ENCODE measurements at places on chromosomes 3 and 15.

GRCh38 chr3:168975576-168975975 is 687.9 kb downstream of the MECOM start:
- DNase-seq, result no peak

DNA sequence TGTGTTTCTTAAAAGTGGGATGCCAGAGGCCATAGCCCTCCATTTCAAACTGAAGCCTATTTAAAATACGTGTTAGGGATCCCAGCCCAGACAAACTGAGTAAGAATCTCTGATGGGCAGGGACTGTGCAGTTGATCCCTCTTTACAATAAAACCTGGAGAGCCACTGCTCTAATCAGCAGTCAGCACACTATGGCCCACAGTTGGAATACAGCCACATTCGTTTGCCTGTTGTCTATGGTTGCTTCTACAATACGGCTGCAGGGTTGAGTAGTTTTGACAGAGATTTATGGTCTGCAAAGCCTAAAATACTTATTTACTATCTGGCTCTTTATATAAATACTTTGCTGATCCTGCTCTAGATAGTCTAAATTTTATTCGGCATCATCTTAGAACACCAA is 32.4 kb downstream of the TJP1 start:
- DNase-seq, result no peak

DNA sequence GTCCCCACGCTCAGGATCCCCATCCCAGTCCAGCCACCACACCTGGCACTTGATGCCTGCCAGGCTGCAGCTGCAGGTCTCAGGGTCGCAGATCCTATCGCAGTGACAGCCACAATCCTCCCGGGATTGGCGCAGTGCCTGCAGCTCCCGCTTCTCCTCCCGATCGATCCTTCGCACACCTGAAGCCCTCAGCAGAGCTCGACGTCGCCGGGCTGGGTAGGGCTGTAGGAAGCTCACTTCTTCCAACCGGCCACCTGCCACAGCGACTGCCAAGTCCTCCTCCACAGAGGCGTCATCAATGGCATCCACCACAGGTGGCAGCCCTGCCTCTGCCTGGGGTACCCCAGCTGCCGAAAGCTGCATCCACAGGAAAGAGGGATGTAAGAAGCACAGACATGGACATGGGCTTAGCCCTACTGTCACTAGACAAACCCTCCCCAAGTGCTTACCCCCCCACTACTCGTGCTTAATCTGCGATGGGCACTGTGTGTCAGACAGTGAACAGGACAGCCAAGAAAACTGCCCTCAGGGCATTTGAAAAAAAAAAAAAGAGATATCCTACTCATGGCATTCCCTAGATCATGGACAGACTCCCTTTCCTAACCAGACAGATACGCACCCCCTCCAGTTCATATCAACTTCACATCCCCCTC is 9.2 kb downstream of the CSRNP1 start:
- DNase-seq, result no peak

GRCh38 chr3:100879195-100879810 is 113.9 kb downstream of the ABI3BP start:
- no peak for DNase-seq

DNA sequence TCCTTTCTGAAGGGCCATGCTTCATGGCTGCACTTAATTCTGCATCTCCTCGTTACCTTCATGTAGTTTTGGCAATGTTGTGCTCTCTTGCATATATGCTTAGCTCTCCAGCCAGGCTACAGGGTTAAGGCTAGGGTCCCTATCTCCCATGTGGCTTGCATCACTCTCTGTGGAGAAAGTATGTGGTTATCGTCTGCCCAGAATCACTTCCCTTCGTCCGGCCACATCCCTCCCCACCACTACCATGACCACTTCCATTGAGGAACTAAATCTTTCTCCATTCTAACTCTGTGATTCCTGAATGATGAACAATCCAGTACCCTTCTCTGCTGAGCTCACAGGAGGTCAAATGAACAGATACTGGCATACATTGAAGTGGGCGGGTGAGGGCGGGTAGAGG is 34.0 kb downstream of the WWTR1 start:
- no peak for DNase-seq

GRCh38 chr3:20325563-20325962 is 139.6 kb upstream of the SGO1 start:
- no peak for DNase-seq

DNA sequence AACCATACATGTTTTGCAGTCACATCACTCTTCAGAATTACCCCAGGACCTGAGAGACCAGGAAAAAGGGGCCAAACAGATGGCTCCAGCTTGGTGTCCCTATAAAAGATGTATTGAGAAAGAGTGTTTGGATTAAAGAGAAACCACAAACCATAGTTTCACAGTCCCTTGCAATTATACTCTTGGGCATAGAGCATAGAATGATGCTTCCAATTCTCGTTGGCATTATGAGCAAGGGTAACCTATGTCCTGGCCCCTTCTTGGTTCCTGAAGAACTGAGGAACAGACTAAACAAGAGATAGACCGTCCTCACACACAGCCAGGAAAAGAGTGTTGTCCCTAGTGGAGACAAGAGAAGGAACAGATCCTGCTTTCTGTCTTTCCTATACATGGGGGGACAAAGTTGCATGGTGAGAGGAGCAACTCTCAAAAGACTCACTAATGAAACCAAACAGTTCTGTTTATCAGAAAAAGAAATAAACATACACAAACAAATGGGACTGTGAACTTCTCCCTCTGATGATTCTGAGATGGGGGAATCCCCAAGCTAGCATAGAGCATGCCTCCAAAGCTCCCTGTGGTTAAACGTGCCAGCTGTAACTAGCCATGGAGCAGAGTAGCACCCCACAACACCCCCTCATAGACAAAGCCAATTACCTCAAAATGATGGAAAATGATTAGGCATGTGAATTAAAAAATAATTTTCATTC is 908.6 kb downstream of the NTRK3 start:
- no peak for DNase-seq

DNA sequence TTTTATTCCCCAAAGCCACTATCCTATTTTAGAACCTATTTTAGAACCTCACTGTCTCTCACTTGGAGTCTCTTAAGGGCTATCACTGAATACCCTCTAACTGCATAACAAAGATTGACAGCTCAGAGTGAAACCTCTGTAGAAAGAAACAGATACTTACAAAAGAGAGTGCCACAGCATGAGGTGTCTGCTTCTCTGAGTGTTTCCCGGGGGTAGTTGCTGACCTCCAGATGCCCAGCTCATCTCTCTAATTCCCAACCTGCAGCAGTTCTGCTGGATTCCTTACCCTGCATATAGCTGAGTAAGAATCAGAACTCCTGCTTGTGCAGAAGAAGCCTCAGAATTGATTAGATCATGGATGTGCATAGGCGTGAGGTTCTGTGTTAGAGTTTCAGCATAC is 34.5 kb downstream of the P3H2 start:
- no peak for DNase-seq

GRCh38 chr3:124834723-124835718 is 52.1 kb downstream of the ITGB5 start:
- DNase-seq, result no peak

DNA sequence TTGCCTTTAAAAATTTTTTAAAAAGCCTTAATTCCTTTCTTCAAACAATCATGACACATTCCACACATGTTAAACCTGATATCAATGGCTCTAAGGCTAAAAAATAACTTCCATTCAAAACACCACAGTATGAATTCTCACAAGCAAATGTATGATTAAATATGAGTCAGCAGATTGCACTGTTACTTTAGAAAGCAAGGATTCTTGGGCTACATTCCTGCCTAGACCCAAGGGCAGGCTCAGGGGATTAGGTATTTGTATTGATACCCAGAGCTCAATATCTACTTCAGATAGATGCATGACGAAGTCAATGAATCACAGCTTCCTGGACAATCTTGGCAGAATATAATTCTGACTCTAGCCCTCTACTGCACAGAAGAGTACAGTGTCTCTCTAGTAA is 65.7 kb downstream of the RARB start:
- no peak for DNase-seq

GRCh38 chr3:105958237-105959000 is 89.6 kb upstream of the CBLB start:
- no peak for DNase-seq

DNA sequence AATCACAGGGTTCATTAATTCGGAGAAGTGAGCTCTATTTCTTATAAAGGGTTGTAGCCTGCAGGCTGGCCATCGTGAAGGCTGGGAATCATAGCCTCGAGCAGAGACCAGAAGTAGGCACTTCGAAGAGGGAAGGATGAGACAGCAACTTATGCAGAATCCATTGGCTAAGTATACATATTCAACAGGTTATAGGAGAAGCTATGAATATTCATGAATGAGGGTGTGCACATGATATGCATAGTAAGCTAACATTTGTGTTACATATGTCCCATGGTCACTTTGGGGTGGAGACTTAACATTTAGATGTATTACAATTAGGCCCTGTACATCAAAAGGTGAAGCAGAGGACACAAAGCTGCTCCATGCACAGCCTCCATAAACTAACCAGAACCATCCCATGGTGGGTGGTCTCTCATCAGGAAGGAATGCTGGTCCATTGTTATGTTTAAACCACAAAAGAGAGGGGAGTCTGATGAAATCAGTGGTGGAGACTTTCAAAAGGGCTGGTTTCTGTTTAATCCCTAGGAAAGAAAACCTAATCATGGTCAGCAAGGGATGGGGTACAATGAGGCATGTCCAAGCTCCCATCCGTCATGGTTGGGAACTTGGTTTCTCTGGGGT is 80.8 kb upstream of the FHIT start:
- DNase-seq, result no peak

DNA sequence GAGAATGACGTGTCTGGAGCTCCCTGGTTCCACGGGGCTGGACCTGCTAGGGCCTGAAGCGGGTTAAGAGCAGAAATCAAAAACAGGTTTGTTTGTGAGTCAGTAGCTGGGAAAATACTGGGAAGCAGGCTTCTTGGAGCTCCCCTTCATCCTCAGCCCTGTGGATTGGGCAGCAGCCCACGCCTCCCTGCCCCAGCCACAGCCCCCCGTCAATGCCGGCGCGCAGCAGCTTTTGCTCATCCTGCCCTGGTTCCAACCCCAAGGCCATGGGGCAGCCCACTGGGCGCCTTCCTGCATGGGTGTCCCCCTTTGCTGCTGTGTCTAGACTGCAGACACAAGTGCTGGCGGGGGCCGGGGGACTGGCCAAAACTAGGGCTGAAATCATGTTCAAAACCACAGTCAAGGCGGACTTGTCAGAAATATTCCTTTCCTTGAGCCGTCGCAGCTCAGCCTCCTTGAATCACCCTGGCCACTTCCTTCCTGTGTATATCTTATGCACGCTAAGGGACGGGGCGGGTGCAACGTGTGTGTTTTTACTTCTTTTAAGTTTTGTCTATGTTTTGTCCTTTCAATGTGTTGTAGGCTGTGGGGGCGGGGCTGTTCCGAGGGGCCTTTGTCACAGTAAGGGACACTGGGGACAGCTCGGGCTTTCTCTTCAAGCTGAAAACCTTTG is 108.1 kb downstream of the KLF13 start:
- no peak for DNase-seq

GRCh38 chr3:115927197-115927596 is 303.9 kb downstream of the GAP43 start:
- no peak for DNase-seq

DNA sequence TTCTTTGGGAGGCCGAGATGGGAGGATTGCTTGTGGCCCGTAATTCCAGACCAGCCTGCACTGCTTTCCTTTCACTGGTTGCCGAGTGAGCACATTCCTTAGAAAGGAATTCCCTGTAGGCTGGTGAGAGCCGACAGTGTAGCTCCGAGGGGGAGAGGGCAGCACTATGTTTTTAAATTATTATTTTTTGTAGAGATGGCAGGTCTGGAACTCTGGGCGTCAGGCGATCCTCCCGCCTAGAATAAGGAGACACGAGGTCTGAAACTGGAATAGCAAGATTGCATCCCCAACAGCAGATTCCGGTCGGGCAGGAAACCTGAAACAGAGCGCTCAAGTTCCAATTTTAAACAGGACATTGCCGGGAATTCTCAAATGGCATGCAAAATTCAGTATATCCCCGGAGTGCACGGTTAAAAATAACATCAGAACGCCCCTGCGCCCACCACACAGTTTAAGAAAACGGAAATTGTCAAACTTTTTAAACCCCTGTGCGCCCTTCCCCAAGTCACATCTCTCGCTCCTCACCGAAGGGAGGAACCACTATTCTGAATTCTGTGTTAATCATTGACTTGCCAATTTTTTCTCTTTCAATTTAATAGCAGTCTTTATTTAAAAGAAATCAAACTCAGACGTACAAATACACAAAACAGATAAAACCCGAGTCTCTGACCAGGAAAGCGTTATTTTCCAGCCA is 643 bp upstream of the RNU5B-1 start:
- DNase-seq, result no peak

DNA sequence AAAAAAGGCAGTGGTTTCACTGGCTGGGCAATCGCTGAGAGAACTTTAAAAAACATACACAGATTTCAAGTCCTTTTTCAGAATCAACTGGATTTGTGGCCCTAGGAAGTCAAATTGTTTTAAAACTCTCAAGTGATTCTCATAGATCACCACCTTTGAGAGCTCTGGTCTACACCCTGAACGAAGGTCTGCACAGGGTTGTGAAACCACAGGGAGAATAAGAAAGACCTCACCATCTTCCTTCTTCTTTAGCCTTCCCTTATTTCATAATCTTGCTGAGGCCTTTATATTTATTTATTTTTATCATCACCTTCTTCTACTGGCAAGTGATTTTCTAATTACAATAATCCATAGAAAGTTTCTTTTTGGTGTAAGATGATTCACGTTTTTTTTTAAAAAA is 58.1 kb downstream of the FOXP1 start:
- DNase-seq, result no peak

DNA sequence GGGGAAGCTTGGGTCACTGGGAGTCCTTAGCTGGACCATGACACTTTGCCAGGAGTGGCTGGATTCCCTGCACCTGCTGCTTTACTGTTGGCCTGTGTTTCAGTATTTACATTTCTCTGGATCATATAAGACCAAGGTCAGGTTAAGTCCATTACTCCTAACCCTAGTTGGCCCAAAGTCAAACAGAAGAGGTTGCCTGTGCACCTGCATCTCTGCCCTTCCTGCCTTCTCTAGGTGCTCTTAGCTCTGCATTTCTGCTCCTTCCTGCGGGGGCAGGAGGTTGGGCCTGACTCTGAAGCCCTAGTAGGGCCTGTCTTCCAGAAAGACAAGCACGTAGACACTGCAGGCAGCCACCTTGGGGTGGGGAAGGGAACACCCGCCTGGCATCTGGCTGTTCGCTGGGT is 124.3 kb downstream of the RPLP1 start:
- DNase-seq, result no peak

DNA sequence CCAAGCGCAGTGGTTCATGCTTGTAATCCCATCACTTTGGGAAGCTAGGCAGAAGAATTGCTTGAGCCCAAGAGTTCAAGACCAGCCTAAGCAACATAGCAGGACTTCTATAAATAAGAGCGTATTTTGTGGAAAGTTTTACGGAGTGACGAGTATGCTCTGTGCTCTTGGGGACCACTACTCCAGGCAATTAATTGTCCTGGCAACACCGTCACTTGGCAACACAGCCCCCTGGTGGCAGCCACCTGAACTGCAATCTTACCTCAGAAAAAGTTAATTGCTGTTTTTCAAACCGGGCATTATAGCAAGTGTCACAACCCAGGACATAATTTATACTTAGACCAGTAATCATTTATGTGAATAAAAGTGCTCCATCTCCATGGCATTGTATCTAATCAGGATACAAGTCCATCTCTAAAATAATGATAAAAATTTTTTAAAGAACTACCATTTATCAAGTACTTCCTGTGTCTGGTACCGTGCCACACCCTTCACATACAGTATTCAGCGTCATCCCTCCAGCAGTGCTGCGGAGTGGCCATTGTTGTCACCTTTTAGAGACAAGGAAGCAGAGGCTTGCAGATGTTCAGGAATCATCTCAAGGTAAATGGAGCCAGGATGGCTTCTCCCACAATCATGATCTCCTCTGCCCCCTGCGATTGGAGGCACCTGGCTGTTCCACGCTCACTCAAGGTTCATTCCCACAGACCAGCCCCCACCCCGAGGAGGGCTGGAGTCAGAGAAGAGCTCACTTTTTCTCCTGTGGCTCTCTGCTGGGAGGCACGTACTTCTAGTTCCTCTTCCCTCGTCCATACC is 34.5 kb downstream of the PLA2G4D start:
- peak; percentile 84 for DNase-seq

Measured in omental fat pad (tissue), 4 donors.